Prostate gland (tissue), 2 donors: ENCODE measurements at places on chromosomes 1 and 21. TPM values are rescaled to one million over a fixed set of nuclear protein-coding genes. Genes with fewer than 3 reads are reported as not detected.

- no peak overlapping the region for H3K4me3 ChIP-seq
- no peaks in the 10 kb centered on the region for H3K27me3 ChIP-seq
- no peaks in the 10 kb centered on the region for H3K4me1 ChIP-seq
- no peaks in the 10 kb centered on the region for H3K36me3 ChIP-seq
- H3K27ac ChIP-seq: no peak overlapping the region
- DNase-seq: no peak
Measured at GRCh38 chr1:18997508-18997907, 41.0 kb upstream of the IFFO2 start.

GRCh38 chr1:228445843-228446650, 29.4 kb upstream of the TRIM17 start:
- no peaks in the 10 kb centered on the region for H3K4me1 ChIP-seq
- no peaks in the 10 kb centered on the region for H3K36me3 ChIP-seq
- no peak overlapping the region for H3K4me3 ChIP-seq
- no peak for DNase-seq
- no peak overlapping the region for H3K27ac ChIP-seq

- H3K4me3 ChIP-seq: no peak overlapping the region
- H3K27ac ChIP-seq: no peak overlapping the region
- no peaks in the 10 kb centered on the region for H3K27me3 ChIP-seq
- no peak for DNase-seq
- no peaks in the 10 kb centered on the region for H3K36me3 ChIP-seq
Measured at GRCh38 chr1:217311269-217311668, 319.6 kb downstream of the GPATCH2 start.

DNA sequence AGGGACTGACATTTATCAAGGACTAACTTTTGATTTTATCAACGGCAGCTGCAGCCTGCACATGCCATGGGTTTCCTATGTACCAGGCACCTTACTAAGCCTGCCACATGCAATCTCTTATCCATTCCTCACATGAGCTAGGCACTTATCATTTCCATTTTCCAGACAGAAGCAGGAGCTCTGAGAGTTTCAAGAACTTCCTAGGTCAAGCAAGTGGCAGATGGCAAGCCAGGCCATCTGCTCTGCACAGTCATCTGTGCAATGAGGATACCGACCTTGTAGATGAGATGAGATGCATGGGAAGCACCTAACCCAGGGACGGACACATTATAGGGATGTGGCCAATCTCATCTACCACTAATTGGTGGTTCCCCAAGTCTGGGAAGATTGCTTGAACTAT, 339.4 kb upstream of the USP24 start:
- no peaks in the 10 kb centered on the region for H3K4me1 ChIP-seq
- no peaks in the 10 kb centered on the region for H3K36me3 ChIP-seq
- H3K27me3 ChIP-seq: no peaks in the 10 kb centered on the region
- no peak for DNase-seq

DNA sequence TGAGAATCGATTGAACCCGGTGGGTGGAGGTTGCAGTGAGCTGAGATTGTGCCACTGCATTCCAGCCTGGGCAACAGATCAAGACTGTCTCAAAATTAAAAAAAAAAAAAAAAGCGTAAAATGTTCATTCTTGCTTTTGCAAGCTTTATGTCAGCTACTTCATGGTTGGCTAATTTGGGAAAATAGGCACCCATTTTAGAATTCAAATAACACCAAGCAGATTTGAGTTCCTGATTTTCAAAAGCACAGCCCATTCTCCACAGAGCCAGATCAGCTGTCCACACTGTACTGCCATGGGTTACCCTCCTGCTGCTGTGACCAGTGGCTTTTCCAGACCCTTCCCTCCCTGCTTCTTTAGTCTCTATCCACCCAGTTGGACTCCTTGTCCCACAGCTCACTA, 4.4 kb downstream of the THEM5 start:
- DNase-seq: no peak
- H3K4me1 ChIP-seq: no peaks in the 10 kb centered on the region
- no peak overlapping the region for H3K27ac ChIP-seq

- DNase-seq: peak; percentile 22
- H3K36me3 ChIP-seq: peaks cover 17% of the 10 kb centered on the region
- no peaks in the 10 kb centered on the region for H3K27me3 ChIP-seq
Measured at GRCh38 chr1:11207898-11208611, 18.9 kb downstream of the ANGPTL7 start.

HOOK1 gene
- total RNA-seq: 8.2 TPM
